ENCODE measurements at places on chromosomes 7 and 10.

DNA sequence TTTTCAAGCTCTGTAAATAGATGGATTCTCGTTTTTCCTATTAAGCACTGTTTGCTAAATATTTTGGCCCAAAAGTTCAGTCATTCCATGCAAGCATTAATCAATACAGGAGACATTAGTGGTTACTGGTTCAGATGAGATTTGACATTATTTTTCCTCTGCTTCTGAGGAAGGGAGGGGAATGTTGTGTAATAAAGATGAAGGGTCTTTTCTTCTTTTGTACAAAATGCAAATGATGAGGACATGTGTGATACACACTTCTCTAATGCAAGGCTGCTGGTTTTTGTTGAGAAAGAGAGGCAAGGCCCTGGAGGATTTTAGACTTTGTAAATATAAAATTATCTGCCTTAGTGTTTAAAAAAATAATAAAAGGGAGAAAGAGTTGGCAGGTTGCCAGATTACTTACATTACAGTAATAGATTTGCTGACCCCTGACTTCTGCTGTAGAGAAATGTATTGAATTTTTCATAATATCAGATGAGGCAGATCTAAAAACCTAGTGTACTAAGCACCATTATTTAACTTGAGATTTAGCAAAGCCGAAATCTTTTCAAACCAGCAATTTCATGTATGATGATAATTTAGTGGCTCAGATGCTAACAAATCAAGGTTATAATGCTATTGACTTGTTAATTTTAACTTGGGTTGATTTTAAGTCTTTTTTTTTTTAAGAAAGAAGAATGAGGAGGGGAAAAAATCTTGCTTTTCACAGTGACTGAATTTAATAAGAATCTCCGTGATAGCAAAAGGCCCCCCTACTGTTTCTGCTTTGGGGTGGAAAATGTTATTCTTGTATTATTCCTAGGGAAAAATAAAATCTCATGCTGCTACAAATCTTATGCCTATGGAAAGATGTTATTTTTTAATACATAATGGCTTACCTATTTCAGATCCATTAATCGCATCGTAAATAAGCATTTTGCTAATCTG is 180.1 kb downstream of the ARID5B start:
- no peak for DNase-seq

- DNase-seq: no peak
Measured at GRCh38 chr10:24468281-24468751, 255.4 kb downstream of the ARHGAP21 start.

DNA sequence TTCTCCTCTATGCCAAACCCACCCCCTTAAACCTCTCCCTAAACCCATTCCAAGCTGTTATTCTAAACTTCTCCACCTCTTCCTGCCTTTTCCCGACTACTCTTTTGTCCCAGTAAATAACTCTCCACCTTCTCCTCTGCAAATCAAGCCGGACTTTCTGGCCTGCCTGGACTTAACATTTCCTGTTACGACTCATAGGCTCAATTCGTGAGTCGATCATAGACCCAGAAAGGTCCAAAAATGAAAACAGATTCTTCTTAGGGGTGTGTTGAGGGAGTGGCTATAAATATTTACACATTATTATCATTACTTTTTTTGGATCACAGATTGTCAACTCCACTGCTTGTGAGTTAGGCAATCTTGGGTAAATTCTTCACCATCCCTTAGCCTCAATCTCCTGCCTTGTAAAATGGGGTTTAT is 59.0 kb upstream of the HABP2 start:
- DNase-seq: peak; percentile 67

DNA sequence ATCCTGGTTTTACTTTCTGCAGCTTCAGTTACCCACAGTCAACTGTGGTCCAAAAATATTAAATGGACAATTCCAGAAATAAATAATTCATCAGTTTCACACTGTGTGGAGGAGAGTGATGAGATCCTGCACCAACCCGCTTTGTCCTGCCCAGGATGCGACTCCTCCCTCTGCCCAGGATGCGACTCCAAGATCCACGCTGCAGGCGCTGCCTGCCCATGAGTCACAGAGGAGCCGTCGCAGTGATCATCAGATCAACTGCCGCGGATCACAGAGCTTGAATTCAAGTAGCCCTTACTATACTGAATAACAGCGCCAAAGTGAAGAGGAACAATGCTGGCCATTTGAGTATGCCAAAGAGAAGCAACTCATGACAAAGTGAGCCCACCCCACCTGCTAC is 61.5 kb downstream of the GRB10 start:
- peak; percentile 31 for DNase-seq

- DNase-seq: no peak
Measured at GRCh38 chr7:130367836-130368746, 12.2 kb upstream of the CPA1 start.

GRCh38 chr7:49623943-49624342 is 149.5 kb upstream of the VWC2 start:
- DNase-seq: no peak

GRCh38 chr10:21500578-21500910 is 24.9 kb downstream of the SKIDA1 start:
- DNase-seq: no peak

GRCh38 chr10:124561206-124561605 is 99.6 kb downstream of the LHPP start:
- no peak for DNase-seq

- DNase-seq: no peak
Measured at GRCh38 chr7:114432061-114432460, 17.4 kb downstream of the FOXP2 start.

- no peak for DNase-seq
Measured at GRCh38 chr7:99243751-99244337, 28.8 kb upstream of the MYH16 start.

- no peak for DNase-seq
Measured at GRCh38 chr10:52965509-52965908, 192.9 kb upstream of the MBL2 start.

DNA sequence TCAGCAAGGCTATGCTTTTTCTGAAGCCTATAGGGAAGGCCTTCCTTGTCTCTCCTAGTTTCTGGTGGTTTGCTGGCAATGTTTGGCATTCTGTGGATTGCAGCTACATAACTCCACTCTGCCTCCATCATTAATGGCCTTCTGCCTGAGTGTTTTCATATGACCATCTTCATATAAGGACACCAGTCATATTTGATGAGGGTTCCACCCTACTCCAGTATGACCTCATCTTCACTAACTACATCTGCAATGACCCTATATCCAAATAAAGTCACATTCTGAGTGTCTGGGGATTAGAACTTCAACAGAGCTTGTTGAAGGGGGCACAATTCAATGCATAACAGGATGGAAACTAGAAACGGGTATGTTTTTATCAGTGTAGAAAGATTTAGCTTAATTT is 22.1 kb downstream of the CAV1 start:
- peak; percentile 66 for DNase-seq

- no peak for DNase-seq
Measured at GRCh38 chr7:140054751-140055150, 8.0 kb downstream of the PARP12 start.

- peak; percentile 62 for DNase-seq
Measured at GRCh38 chr7:44791278-44792219, 4.9 kb upstream of the PPIA start.

GRCh38 chr7:50828116-50828515 is 45.4 kb upstream of the GRB10 start:
- no peak for DNase-seq

DNA sequence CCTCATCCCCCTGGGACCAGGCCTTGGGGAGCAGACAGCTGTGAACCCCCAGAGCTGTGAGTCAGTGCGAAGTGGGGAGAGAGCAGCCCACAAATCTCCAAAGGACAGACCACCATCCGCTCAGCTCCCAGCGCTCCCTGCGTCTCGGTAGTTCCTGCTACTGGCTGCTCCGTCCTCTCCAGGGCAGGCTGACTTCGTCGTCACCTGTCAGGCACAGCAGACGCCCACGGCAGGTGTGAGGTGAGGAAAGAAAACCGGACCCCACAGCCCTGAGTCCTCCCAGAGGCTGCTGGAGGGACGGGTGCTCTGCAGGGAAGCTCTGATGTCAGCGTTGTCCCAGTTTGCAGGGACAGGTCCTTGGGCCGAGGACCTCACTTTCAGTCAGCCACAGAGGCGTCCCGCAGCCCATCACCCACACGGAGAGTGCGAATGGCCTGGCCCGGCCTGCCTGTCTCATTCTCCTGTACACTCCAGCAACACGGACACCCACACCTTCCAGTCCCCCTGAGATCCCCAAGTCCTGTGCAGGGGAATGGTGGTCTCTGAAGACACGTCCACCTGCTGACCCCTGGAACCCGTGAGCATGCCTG is 95.2 kb downstream of the DNAJB6 start:
- DNase-seq: no peak

- no peak for DNase-seq
Measured at GRCh38 chr10:113362645-113363091, 190.2 kb upstream of the HABP2 start.

DNA sequence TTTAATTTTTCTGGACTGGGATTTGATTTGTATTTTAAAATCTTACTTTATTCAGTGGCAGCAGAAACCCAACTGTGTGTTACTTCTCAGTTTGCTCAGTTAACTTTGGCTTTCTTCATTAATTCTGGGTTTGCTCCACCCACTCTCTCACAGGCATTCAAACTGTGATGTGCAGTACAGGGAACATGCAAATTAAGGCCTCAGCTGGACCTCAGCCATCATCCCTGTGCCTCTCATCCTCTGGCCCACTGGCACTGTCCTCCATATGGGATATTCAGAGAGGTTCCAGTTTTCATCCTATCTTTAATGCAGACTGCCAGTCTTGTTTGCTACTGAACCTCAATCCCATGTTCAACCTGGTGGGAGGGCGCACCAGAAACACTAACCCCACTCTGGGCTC is 743.4 kb upstream of the IGFBP3 start:
- DNase-seq: no peak

- DNase-seq: peak; percentile 31
Measured at GRCh38 chr10:115706026-115706425, 567.0 kb downstream of the GFRA1 start.

DNA sequence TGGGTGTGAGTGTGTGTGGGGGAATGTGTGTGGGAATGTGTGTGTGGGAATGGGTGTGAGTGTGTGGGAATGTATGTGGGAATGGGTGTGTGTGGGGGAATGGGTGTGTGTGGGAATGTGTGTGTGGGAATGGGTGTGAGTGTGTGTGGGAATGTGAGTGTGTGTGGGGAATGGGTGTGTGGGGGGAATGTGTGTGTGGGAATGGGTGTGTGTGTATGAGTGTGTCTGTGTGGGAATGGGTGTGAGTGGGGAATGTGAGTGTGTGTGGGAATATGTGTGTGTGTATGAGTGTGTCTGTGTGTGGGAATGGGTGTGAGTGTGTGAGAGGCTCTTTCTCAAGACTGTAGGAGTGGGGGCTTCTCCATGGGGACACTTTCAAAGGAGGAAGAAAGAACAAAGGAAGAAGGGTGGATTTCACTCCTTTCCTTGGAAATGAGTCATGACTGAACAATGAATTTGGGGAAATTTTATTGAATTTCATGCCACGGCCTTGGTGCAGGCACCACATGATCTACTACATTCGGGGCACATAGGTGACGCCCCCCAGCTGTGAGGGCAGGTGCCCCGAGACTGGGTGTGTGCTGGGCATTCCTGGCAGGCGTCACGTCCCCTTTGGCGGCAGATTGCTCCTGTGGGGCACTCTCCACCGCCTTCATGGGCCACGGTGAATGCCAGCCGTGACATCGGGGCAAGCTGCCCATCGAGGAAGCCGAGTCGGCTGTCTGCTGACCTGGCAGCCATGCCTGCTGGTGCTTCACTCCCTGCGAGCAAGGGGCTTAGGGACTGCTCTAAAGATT is 88.8 kb upstream of the INSIG1 start:
- DNase-seq: peak; percentile 67

DNA sequence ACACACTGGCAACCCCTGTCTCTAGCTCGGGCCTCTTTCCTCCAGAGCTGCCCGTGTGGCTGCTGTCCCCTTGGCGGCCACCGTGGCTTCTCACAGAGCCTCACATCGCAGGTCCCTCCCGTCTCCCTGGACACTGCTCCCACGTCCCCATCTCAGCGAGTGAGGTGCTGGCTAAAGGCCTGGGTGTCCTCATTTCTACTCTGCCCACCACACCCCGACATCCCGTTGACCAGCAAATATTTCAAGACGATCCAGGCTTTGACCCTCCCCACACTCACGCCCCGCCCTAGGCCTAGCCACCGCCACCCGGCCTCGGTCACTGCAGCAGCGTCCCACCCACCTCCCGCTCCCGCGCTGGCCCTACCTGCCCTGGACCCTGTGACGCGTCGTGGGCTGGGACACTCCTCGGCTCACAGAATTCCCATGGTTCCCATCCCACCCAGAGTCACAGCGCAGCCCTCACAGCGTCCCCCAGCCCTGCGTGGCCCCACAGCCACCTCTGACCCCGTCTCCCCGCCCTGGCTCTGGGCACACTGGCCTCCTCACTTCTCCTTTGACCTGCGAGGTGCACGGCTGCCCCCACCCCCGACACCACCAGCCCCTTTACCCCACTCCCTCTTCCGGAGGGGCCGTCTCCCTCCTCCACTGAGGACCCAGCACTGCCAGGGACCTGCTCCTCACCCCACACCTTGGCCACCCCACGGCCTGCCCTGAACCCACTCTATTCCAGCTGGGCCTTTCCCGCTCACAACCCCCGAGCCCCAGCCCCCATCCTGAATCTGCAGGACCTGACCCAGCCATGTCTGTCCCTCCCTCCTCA is 6.9 kb downstream of the ADAP1 start:
- DNase-seq: no peak

DNA sequence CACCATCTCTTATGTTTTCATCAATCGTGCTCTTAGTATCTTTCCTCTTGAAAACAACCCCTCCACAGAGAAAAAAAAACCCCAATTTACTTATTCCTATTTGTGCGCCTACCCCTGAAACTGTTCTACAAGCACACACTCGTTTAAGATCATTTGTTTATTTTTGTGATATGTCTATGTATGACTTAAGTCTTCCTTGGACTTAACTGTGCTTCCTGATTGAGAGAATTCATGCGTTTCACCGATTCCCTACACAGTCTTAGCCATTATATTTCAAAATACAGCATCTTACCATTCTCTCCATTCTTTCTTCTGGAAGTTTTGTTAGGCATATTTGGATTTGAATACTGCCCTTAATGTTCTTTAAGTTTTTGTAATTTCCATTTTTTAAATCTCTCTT is 159.4 kb downstream of the MLLT10 start:
- no peak for DNase-seq

GRCh38 chr10:132173185-132173584 is 13.6 kb upstream of the DPYSL4 start:
- no peak for DNase-seq

DNA sequence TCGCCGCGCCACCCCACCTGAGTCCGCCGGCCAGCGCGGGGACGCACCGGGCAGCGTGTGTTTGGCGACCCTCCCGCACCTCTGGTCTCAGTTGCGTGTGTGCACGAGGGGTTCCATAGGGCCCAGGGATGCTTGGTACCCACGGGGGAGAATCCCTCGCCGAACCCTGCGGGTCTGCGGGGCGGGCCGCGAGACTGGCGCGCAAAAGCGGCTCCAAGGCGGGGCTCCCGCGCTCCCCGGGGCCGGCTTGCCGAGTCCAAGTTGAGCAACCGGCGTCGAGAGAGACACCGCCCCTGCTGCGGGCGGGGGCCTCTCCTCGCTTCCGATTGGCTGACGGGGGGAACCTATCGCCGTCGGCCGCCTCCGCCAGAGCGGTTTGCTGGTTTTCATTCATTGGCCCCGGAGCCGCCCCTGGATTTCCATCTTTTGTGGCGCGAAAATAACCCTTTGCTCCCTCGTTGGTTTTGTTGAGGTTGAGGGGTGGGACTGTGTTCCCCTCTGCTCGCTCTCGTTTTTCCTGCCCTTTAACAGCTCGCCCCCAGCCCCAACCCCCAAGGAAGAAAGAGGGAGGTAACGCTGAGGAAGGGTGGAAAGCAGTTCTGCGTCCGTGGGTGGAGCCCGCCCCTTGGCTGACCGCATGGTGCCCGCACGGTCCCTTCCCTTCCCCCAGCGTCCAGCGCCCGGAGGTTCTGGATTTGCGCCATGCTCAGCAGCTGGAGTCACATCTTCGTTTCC is 4.0 kb upstream of the IGF2BP3 start:
- DNase-seq: peak; percentile 98

- no peak for DNase-seq
Measured at GRCh38 chr7:148442933-148443332, 147.6 kb upstream of the C7orf33 start.
